ENCODE measurements at places on chromosomes 3 and 15.

- DNase-seq, result no peak
Observed at GRCh38 chr3:70315021-70315420, 2.6 kb upstream of the MDFIC2 start.

DNA sequence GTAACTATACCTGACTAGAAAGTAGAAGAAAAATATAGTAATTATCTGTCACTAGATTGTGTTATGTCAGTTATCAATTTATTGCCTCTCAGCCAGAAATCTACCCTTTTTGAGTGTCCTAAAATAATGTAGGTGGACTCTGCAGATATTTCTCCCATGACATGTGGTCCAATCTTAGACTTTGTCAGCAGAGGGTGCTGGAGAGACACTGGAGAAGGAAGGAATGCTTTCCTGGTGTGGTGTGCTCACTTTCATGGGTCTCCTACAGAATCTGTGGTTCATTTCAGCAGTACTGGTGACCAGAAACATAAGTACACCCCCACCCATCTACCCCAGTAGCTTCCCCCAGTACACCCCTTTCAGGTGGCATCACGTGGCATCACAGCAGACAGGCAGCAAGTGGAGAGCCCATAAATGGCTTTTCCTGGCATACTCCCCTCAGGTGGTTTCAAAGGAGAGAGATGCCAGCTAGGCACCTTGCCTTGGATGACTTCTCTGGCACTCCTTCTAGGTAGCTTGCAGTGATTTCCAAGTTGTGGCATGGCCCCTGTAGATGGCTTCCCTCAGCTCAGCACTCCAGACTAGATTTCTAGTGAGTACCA, 114.7 kb downstream of the GADL1 start:
- no peak for DNase-seq

GRCh38 chr3:196782511-196782910, 42.9 kb downstream of the PAK2 start:
- DNase-seq, result no peak

- no peak for DNase-seq
Observed at GRCh38 chr3:16499351-16499750, 14.1 kb downstream of the RFTN1 start.

- DNase-seq, result no peak
Observed at GRCh38 chr3:183252973-183253527, at the start of gene B3GNT5. TSS of gene B3GNT5 (plus strand) at chr3:183253253. CDS start at chr3:183269799, 16,546 bp downstream.

DNA sequence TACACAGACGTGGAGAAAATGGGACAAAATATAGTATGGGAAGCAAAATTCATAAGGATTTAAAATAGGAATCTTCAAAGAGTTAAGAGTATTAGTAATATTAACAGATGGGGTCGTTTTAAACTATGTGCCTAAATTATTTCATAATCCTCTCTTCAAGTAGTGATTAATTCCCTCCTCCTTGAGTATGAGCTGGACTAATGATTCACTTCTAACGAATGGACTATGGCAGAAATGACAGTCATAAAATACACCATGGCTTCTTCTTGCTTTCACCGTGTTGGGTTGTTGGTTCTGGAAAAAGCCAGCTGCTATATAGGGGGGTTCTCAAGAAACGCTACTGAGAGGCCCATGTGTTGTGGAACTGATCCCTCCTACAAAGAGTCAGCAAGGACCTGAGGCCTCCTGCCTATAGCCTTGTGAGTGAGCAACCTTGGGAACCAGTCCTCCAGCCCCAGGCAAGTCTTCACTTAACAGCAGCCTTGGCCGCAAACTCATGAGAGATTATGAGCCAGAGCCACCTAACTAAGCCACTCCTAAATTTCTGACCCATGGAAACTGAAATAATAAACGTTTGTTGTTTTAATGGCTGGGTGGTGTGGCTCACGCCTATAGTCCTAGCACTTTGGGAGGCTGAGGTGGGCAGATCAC, 64.8 kb upstream of the ABHD2 start:
- DNase-seq, result no peak
